Psoas muscle (tissue), 8 donors: ENCODE measurements at places on chromosomes 2 and 18. TPM values are rescaled to one million over a fixed set of nuclear protein-coding genes. Genes with fewer than 3 reads are reported as not detected.

The CREG2 gene
- not detected for total RNA-seq

- DNase-seq, result no peak
Measured at GRCh38 chr2:4258563-4258962, 555.2 kb downstream of the DCDC2C start.

DNA sequence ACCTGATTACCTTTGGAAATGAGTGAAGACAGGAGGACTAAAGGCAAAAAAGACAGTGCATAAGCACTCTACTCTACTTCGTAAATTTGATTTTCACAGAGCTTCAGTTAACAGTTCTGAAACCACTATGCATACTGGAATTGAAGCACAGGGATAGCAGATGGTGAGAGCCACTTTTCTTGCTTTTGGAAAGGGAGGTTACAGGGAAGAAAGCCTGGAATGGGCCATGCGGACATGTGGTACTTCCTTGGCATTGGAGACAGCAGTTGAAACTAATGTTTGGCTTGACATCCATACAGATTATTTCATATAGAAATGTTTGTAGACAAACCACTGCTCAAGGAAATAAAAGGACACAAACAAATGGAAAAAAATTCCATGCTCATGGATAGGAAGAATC lies 585.6 kb upstream of the RAB6C start:
- DNase-seq, result no peak

DNA sequence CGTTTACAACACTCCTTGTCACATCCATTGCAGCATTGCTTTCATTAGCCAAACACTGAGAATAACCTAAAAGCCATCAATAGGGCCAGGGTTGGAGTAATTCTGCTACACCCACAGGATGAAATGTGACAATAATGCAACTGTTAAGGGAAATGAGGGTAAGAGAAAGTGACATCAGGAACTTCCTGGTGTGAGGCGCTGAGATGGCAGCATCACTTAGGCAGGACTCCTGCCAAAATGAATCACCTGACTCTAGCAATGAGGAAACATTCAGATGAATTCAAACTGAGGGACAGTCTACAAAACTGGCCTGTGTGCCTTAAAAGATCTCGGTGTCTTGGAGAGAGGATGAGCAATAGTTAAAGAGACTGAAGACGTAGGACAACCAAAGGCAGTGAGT lies 115.6 kb upstream of the AGAP1 start:
- DNase-seq, result no peak

DNA sequence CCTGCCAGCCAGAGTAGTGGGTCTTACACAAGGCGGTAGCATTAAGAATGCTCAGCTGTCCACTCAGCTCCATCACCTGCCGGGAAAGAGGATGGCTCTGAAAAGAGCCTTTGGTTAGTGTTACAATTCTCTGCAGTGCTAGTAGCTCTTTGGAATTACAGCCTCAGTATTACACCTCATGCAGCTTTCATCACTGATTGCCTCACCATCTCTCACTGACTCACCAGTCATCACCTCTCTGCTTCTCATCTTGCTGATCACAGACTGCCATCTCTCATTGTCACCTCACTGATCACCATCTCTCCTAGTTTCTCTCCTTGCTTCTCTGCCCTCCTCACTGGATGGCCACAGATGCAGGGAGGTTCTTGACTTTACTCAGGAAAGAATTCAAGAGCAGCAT lies 573.5 kb upstream of the SETBP1 start:
- no peak for DNase-seq
